ENCODE measurements at places on chromosomes 16 and 17.

DNA sequence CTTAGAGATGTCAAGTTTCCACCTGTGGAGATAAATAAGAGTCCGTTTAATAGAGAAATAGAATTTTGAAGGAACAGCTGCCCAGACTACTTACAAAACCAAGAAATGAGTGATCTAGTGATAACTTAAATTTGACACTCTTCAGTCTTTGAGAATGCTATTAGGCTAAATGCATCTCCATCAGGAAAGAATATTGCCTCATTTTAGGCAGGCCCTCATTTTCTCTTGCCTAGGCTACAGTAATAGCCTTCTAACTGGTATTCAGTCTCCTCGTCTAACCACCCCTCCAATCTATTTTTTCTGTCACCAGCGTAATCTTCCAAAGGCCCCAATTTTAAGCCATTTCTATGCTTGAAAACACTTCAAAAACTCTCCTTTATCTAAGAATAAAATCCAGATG, 537.8 kb upstream of the CA10 start:
- no peak for DNase-seq

GRCh38 chr16:923184-923583, 47.6 kb downstream of the LMF1 start:
- no peak for DNase-seq

GRCh38 chr16:17070882-17071592, 399.7 kb downstream of the XYLT1 start:
- no peak for DNase-seq

- no peak for DNase-seq
These were observed 6.1 kb upstream of the ARHGAP23 start for GRCh38 chr17:38421871-38422827.

GRCh38 chr17:32953045-32953444, 25.1 kb downstream of the TMEM98 start:
- DNase-seq, result no peak

DNA sequence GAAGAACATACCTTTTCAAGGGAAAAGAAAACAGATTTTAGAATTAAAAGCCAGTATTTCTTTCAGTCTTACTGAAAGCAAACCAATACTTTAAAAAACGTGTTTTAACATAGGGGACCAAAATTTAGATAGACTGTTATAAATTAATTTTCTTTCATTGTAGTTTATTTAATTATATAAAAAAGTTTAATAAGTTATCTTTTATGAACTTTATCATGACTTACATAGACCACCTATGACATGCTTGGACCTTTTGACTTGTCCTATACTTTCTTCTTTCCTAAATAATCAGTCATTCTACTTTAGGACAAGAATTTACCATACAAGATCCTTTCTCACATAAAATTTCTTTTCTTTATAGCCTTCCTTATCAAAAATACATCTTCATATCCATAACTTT, 102.0 kb upstream of the HAS3 start:
- DNase-seq, result no peak

DNA sequence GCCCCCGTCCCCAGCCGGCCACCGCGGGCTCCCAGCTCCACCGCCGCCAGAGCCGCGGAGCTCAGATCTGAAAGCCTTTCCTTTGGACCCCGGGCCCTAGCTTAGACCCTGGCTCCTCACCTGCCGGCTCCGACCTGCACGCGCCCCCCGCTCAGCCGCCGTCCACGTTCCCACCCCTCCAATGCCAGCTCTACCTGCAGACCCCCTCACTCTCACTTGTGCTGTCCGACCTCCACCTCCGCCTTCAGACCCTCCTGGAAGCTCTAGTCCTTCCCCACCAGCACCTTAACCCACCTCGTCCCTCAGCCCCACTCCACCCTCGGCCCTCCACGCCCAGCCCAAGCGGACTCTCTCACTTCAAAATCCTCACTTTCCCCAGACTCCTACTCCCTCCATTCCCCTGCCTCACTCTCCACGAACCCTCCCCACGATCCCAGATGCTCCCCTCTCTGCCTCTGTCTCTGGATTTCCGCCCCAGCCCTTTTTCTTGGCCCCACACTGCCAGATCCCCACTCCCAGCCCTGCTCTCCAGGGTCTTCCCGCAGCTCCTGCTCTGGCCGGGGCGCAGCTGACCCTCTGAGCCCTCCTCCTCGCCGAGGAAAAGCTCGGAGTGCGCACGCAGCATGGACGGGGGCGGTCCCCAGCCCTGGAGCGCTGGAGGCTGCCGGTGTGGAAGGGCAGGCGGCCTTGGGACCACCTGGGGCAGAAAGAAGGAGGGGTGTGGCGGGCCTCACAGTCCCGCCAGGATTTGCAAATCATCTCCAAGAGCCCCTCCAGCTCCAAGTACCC, at the start of gene TMEM114:
Gene TMEM114, minus strand, starts transcription at position 612 of the 789 bp plus-strand sequence. CDS start 673 bp downstream, outside the sequence.
- no peak for DNase-seq

DNA sequence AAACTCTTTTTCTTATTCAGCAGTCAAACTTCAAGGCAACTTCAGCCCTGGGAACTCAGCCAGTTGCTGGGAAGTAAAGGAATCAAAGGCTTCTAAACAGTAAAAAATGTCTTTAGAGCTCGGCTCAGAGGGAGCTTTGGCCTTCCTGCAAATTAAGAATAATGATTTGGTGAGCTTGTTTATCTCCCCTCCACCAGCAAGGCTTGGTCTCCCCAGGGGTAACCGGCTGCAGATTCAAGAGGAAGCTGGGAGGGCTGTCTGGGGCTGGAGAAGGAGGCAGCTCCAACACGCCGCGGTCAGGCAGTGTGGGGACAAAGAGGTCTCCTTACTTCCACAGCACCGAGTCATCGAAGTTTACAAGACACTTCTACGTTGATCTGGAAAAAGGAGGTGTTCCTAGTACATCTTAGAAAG, 17.7 kb upstream of the DOC2B start:
- DNase-seq, result no peak

Measured in HFF-Myc (cell line).